Esophagus muscularis mucosa (tissue), 4 donors: ENCODE measurements at places on chromosomes 5 and 9. TPM values are rescaled to one million over a fixed set of nuclear protein-coding genes. Genes with fewer than 3 reads are reported as not detected.

Gene NR6A1
- 2.0 TPM for total RNA-seq

Gene PITX1
- total RNA-seq, result 7.1 TPM

Gene GZMA
- total RNA-seq, result 1.4 TPM

Gene GRXCR2
- not detected for total RNA-seq

Gene SLCO6A1
- total RNA-seq, result not detected

Gene IRX1
- total RNA-seq, result not detected

Gene PCDHA11
- 0.17 TPM for total RNA-seq

Gene SMIM33
- total RNA-seq, result not detected

Gene GKAP1
- total RNA-seq, result 13.8 TPM

Gene KIF24
- 0.58 TPM for total RNA-seq

Gene WNT8A
- not detected for total RNA-seq

Gene SLC25A2
- total RNA-seq, result not detected

Gene PCDH1
- total RNA-seq, result 18.7 TPM

Gene PCDHGA4
- total RNA-seq, result 3.9 TPM

Gene MPDZ
- total RNA-seq, result 71.4 TPM

Gene PCDHGA10
- 3.5 TPM for total RNA-seq

Gene FOXD4L6
- 0.33 TPM for total RNA-seq

Gene SELENOP
- 284 TPM for total RNA-seq

Gene OSTF1
- total RNA-seq, result 27.4 TPM

Gene CRB2
- total RNA-seq, result not detected

Gene ZNF474
- total RNA-seq, result 1.8 TPM

Gene PAPPA
- total RNA-seq, result 5.0 TPM

Gene NR3C1
- total RNA-seq, result 88.4 TPM

Gene SPTAN1
- total RNA-seq, result 332 TPM

Gene CNTNAP3B
- 71.1 TPM for total RNA-seq

Gene GABRA6
- total RNA-seq, result not detected

Gene RNF224
- not detected for total RNA-seq

Gene FCHSD1
- total RNA-seq, result 13.7 TPM

Gene MEGF10
- total RNA-seq, result 1.2 TPM

Gene MORN5
- 3.9 TPM for total RNA-seq

Gene ADAMTS13
- total RNA-seq, result 1.7 TPM

Gene KCNMB1
- 83.0 TPM for total RNA-seq

Gene DBH
- total RNA-seq, result 0.06 TPM

Gene TLX3
- total RNA-seq, result not detected

Gene STK32A
- total RNA-seq, result 1.0 TPM

Gene PCDHGB7
- total RNA-seq, result 14.5 TPM

Gene GRIA1
- total RNA-seq, result 0.83 TPM

Gene PCSK5
- 32.7 TPM for total RNA-seq

Gene FOXD4
- 0.40 TPM for total RNA-seq

Gene MARVELD2
- total RNA-seq, result 0.99 TPM

Gene SLC22A4
- 0.42 TPM for total RNA-seq

Gene CKMT2
- 8.6 TPM for total RNA-seq
